ENCODE measurements at places on chromosomes 2 and 18.

DNA sequence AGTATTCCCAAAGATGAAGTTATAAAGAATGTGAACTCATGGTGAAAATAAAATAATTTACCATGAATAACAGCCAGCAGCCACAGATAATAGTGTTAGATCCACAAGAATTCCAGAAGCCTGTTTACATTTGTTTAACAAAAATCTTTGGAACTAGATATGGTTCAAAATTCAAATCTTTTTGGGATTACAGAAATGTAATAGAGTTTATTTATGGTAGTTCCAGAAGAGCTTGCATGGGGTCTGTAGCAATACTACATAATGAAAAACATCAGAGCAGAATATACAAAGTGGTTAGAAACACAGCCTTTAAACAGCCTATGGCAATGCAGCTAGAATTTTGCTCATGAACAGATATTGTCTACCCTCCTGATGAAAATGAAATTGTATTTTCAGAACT is 179.1 kb downstream of the RDH14 start:
- DNase-seq, result no peak

DNA sequence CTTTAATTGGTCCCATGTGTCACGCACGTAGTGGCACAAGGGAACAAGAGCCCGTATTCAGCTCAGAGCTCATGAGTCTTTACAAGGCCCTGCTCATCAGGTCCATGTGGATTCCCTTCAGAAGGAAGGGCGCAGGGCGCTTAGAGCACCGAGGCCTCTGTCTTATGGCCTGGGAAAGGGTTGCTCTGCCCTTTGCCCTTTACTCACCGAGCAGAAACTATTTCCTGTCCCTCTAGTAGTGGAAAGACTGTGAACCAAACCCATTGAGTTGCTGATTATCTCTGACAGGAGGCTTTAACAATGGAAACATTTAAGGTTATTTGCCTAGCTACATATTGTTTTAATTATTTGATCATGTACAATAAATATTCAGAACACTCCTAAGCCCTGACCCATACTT is 102.0 kb upstream of the ACAA2 start:
- no peak for DNase-seq

DNA sequence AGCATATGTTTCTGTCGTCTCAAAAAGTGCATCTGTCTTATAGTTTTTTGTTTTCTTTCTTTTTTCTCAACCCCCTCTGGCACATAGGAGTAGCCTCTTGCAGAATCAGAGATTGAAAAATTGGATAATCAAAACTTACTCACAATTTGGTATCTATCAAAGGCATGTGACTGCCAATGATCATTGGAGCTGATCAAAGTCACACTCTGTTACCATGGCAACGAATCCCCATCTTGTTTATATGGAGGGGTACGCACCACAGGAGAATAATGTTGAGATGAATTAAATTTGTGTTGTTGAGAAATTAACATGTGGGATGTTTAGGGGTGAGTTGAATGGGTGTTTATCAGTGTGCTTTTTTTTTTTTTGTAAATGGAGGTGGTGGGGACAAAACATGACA is 458.3 kb upstream of the FANCL start:
- DNase-seq, result no peak

DNA sequence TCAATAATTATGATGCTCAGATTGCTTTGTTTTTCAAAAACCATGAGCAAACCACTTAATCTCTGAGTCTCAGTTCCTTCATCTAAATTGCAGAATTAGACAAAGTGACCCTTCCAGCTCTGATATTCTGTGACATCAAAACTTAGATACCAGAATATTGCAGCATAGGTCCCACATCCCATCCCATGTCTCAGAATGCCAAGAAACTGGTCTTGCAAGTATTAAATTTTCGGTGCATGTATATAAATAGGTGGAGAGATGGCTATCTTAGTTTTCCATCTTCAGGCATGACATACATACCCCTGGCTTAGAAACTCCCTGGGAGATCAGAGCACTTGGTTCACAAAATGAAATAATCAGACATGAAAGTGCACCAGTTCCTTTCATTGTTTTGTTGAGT is 39.8 kb downstream of the WDR75 start:
- DNase-seq, result no peak

GRCh38 chr2:86003967-86004366 is 101.7 kb downstream of the POLR1A start:
- DNase-seq, result no peak

- no peak for DNase-seq
Measured at GRCh38 chr18:56967035-56967434, 179.9 kb upstream of the BOD1L2 start.

GRCh38 chr2:98913916-98914712 is 21.9 kb downstream of the CRACDL start:
- DNase-seq, result no peak

GRCh38 chr2:218781691-218782527 is at the start of gene CYP27A1:
CYP27A1 (plus strand) TSS chr2:218782147; CDS start chr2:218782183, 36 bp downstream.
- no peak for DNase-seq

DNA sequence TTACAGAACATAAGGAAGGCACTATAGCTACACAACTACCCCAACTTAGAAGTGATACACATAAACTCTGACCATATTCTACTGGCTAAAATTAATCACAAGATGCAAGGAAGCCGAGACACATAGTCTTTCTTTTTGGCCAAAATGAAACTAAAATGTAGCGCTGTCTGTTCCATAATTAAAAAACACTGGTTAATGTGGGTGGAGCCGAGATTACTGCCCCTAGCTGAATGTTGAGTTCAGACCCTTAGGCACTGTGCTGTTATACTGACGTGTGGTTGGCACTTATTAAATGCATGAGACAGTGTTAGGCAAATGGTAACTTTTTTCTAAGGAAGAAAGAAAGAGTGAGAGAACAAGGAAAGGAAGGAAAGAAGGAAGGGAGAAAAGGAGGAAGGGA is 254.6 kb upstream of the RND3 start:
- DNase-seq, result no peak

DNA sequence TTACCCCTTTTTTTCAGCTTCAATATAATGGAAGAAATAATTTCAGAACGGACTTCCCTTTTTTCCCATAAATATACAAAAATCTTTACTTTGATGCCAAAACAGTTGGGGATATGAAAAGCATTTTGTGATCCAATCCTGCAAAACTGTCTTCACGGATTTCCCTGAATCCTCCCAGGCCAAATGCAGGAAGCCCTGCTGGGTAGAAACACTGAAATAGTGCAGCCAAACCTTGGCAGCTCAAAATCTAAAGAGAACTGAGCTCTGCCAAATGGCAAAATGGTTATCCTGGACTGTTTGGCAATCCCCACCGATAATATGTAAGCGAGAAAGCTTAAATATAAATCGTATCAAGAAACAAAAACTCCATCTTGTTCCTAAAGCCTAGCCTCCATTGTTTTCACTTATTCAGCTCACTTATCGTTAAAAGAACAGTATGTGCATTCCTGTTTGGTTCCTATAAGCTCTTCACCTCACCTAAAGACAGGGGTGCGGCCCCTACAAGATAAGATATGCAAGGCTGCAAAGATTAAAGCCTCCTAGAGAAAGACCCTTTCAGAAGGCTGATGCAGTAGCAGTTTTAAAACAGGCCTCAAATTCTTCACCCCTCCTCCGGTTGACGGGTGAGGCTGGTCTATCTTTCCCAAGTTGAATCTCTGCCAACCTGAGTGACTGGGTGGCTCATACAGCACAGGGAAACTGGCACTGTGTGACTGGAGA is 48.6 kb downstream of the LAMA1 start:
- no peak for DNase-seq

GRCh38 chr18:62610701-62611411 is 88.0 kb downstream of the ZCCHC2 start:
- no peak for DNase-seq

Measured in HCT116 (cell line).